ENCODE measurements at places on chromosomes 6 and 20. TPM values are rescaled to one million over a fixed set of nuclear protein-coding genes. Genes with fewer than 3 reads are reported as not detected.

GRCh38 chr6:46035242-46035641, 19.6 kb upstream of the CLIC5 start:
- no peaks in the 10 kb centered on the region for H3K4me1 ChIP-seq
- peaks cover 10% of the 10 kb centered on the region for H3K27me3 ChIP-seq
- no peak for DNase-seq
- H3K4me3 ChIP-seq: no peak overlapping the region
- no peak overlapping the region for H3K27ac ChIP-seq
- no peaks in the 10 kb centered on the region for H3K36me3 ChIP-seq

- no peaks in the 10 kb centered on the region for H3K4me1 ChIP-seq
- H3K4me3 ChIP-seq: no peak overlapping the region
- no peaks in the 10 kb centered on the region for H3K27me3 ChIP-seq
These were observed 153.7 kb downstream of the TMEM242 start for GRCh38 chr6:157169656-157170055.

GRCh38 chr20:8305449-8305978, 173.4 kb downstream of the PLCB1 start:
- peak; percentile 47 for DNase-seq
- no peaks in the 10 kb centered on the region for H3K27me3 ChIP-seq
- no peaks in the 10 kb centered on the region for H3K36me3 ChIP-seq
- no peaks in the 10 kb centered on the region for H3K4me1 ChIP-seq

DNA sequence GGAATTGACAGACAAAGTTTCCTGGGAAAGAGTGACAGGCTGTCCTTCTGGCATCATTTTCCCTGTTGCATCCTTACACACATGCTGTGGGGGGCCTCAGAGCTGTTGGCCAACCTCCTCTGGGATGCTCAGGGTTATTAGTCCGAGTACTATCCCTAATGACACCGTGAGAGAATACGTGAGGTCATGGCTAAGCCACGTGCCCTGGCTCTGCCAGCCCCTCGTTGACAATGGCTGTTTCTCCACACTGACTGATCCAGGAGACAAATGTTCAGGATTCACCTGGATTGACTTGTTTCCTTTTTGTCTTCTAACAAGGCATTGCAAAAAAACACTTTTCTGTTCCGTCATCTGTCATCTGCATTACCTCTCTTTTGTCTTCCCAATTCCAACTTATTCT, 604.6 kb downstream of the TFAP2A start:
- DNase-seq: no peak
- H3K4me1 ChIP-seq: no peaks in the 10 kb centered on the region
- H3K27ac ChIP-seq: no peak overlapping the region
- no peaks in the 10 kb centered on the region for H3K27me3 ChIP-seq

DNA sequence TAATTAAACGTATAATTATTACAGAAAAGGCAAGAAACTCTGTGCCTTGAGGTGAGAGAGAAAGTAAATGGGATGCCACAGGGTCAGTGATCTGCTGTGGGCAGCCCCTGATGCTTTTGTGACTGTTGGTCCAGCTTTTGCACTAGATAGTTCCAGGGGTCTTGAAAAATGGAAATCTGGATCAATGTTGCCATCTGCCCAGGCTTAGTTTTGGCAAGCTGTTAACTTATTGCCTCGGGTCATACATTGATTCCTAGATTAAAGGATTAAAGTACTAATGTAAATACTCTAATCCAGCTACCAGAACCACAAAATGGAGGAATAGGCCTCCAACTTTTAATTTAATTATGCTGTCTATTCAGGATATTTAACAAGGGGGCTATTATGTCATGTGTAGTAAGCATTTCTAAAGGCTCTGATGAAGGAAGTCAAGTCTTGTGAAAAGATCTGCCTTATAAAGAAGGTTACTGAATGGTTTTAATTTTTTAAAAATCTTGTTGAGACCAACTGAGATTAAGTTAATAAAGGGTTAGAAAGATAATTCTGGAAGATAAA, 376.0 kb upstream of the HS3ST5 start:
- no peaks in the 10 kb centered on the region for H3K36me3 ChIP-seq
- no peaks in the 10 kb centered on the region for H3K27me3 ChIP-seq
- no peak overlapping the region for H3K4me3 ChIP-seq
- no peaks in the 10 kb centered on the region for H3K4me1 ChIP-seq

- H3K36me3 ChIP-seq: no peaks in the 10 kb centered on the region
- no peaks in the 10 kb centered on the region for H3K27me3 ChIP-seq
- DNase-seq: no peak
These were observed 76.3 kb upstream of the ADGRG6 start for GRCh38 chr6:142225552-142225951.

- peaks cover 69% of the 10 kb centered on the region for H3K27me3 ChIP-seq
- no peaks in the 10 kb centered on the region for H3K4me1 ChIP-seq
- no peak for DNase-seq
- H3K4me3 ChIP-seq: no peak overlapping the region
- H3K36me3 ChIP-seq: no peaks in the 10 kb centered on the region
These were observed 46.5 kb upstream of the FRMD1 start for GRCh38 chr6:168125429-168126001.

DNA sequence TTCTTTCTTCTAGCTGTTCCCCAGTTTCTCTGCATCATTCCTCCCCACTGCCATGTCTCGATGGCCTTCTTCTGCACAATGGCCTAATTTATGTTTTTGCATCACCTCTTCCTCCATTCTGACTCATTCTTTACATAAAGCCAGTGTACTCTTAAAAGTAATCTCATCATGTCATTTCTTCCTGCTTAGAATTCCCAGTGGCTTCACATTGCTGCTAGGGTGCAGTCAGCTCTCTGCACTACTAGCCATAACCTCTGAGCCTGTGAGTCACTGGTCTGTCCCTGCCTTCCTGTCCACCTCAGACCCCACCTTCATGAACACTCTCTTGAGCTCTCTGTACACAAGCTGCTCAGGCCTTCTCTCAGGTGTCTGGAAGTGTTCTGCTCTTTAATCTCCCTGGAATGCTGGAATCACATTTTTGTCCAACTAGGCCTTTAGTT, 24.1 kb upstream of the TRIM27 start:
- peak overlapping the region; percentile 3 for H3K4me3 ChIP-seq
- H3K36me3 ChIP-seq: peaks cover 40% of the 10 kb centered on the region
- peaks cover 44% of the 10 kb centered on the region for H3K4me1 ChIP-seq

GRCh38 chr20:1674990-1675780, 17.6 kb upstream of the SIRPG start:
- H3K27me3 ChIP-seq: peaks cover 40% of the 10 kb centered on the region
- DNase-seq: no peak

- H3K36me3 ChIP-seq: no peaks in the 10 kb centered on the region
- no peak overlapping the region for H3K27ac ChIP-seq
- no peak for DNase-seq
- no peaks in the 10 kb centered on the region for H3K4me1 ChIP-seq
- H3K4me3 ChIP-seq: no peak overlapping the region
These were observed 57.5 kb downstream of the SNX9 start for GRCh38 chr6:157880534-157880933.

GRCh38 chr6:44593539-44593944, 206.0 kb downstream of the CDC5L start:
- peak; percentile 68 for DNase-seq
- H3K36me3 ChIP-seq: no peaks in the 10 kb centered on the region
- no peak overlapping the region for H3K27ac ChIP-seq
- peaks cover 64% of the 10 kb centered on the region for H3K27me3 ChIP-seq

DNA sequence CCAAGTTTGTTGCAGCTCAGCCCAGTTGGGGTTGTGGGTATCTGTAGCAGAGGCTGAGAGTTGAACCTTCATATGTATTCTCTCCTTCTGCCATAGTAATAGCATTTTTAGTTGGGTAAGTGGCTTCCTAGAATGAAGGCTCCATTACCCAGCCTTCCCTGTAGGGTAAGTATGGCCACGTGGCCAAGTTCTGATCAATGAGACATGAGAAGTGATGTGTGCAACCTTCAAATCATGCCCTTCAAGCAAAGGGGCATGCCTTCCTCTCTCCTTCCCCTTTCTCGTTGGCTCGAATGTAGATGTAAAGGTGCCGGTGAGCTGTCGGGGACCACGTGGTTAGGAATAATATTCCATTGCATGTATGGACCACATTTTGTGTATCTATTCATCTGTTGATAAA, 12.7 kb upstream of the TRAF3IP2 start:
- no peak overlapping the region for H3K4me3 ChIP-seq
- no peak for DNase-seq
- peaks cover 28% of the 10 kb centered on the region for H3K4me1 ChIP-seq
- H3K27me3 ChIP-seq: no peaks in the 10 kb centered on the region
- H3K36me3 ChIP-seq: no peaks in the 10 kb centered on the region

DNA sequence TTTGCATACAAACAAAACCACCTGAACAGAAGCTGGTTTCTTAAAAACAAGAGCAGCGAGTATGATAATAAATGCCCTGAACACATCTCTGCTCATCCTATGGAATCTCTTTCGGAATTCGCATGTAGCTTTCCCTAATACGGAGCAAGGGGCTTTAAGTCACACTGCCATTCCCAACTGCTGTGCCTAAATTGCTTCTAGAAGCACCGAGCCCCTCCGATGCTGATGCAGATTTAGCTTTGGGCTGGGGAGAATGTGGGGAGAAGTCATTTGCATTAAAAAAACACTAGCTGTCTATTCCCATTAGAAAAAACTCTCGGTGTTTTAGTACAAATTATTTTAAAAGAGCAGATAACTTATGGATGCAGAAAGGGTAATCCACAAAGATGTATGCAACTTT, 76.9 kb downstream of the CD83 start:
- no peak overlapping the region for H3K4me3 ChIP-seq
- H3K27ac ChIP-seq: no peak overlapping the region
- peaks cover 17% of the 10 kb centered on the region for H3K27me3 ChIP-seq
- DNase-seq: no peak
- H3K4me1 ChIP-seq: no peaks in the 10 kb centered on the region

DNA sequence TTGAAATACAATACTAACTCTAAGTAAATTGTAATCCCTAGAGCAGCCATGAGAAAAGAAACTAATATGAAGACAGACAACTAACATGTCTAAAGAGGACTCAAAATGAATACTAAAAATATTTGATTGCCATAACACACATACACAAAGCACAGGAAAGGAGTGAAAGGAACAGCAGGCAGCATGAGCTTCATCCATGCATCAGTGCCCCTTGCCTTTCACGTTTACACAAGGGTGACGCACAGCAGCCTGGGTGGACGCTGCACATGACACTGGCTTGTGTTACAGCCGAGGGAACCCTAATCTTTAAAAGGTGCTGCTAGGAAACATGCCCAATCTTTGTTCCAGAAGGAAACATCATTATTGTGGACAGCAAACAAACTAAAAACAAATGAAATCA, 123.5 kb downstream of the MAN1A1 start:
- no peaks in the 10 kb centered on the region for H3K4me1 ChIP-seq
- no peak overlapping the region for H3K27ac ChIP-seq
- no peaks in the 10 kb centered on the region for H3K36me3 ChIP-seq

GRCh38 chr6:32192608-32193039, at the start of gene GPSM3:
Gene GPSM3, minus strand, starts transcription at chr6:32192643. Its CDS starts 130 bp downstream, at chr6:32192513.
- H3K4me1 ChIP-seq: peaks cover 43% of the 10 kb centered on the region

- peaks cover 17% of the 10 kb centered on the region for H3K4me1 ChIP-seq
- DNase-seq: no peak
- no peaks in the 10 kb centered on the region for H3K36me3 ChIP-seq
- no peak overlapping the region for H3K4me3 ChIP-seq
These were observed 63.8 kb upstream of the FABP7 start for GRCh38 chr6:122715725-122716124.

DNA sequence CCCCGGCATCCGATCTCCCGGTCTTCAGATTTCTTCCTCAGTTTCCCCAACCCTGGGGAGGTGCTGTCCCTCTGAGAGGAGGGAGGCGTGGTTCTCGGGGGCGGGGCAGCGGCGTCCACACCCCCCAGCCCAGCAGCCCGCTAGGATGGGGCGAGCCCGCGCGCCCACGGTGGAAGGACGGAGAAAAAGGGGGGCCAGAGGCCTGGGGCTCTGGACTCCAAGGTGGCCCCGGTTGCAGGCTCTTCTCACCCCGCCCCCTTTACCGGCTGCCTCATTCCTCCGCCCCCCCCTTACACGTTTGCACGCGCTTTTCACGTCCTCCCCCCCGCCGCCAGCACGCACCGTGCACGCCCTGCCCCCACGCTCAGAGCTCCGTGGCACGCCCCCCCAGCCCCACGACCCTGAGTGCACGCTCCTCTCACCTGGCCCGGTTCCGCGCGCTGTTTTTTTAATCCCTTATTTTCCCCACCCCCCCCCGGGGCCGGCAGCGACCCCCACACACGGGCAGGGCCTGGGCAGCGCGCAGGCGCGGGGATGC, 402 bp downstream of the ZBTB12 start:
- H3K27me3 ChIP-seq: no peaks in the 10 kb centered on the region
- peaks cover 39% of the 10 kb centered on the region for H3K4me1 ChIP-seq
- peaks cover 71% of the 10 kb centered on the region for H3K36me3 ChIP-seq
- peak overlapping the region; percentile 65 for H3K27ac ChIP-seq

- no peaks in the 10 kb centered on the region for H3K27me3 ChIP-seq
- no peak overlapping the region for H3K27ac ChIP-seq
- H3K4me1 ChIP-seq: no peaks in the 10 kb centered on the region
- DNase-seq: peak; percentile 1
These were observed 320.1 kb upstream of the FKBP1C start for GRCh38 chr6:62891065-62891647.

- H3K36me3 ChIP-seq: no peaks in the 10 kb centered on the region
- no peak overlapping the region for H3K27ac ChIP-seq
- H3K4me1 ChIP-seq: no peaks in the 10 kb centered on the region
- no peak for DNase-seq
- no peak overlapping the region for H3K4me3 ChIP-seq
These were observed 149.6 kb downstream of the BACH2 start for GRCh38 chr6:90146921-90147649.

DNA sequence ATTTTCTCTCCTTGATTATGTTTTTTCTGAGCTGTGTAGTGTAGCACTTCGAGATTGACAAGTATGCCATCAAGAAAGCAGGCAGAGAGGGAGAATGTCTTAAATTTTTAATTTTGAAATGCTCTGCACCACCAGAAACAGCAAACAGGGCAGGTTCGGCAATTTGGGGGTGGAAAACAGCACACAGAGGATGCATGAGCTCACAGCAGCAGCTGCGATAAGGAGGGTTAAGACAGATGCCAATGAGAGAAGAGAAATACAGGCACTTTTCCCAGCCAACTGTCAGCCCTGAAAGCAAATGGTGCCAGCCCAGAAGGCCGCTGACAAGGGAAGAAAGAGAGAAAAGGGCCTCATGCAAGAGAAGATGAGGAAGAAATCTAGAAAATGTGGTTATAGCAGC, 15.1 kb upstream of the SNRPB2 start:
- H3K27me3 ChIP-seq: peaks cover 15% of the 10 kb centered on the region
- no peaks in the 10 kb centered on the region for H3K36me3 ChIP-seq
- no peak overlapping the region for H3K27ac ChIP-seq
- H3K4me3 ChIP-seq: no peak overlapping the region
- DNase-seq: no peak
- H3K4me1 ChIP-seq: no peaks in the 10 kb centered on the region

Gene FLOT1
- total RNA-seq: 243 TPM

Gene SLC26A8
- total RNA-seq: 0.10 TPM

Gene COL11A2
- total RNA-seq: 1.8 TPM

Gene CST2
- not detected for total RNA-seq

Gene BIRC7
- total RNA-seq: not detected

Gene ADGRF1
- 256 TPM for total RNA-seq

Gene CPNE5
- not detected for total RNA-seq

Gene FANCE
- 10.9 TPM for total RNA-seq

Gene MTFR2
- total RNA-seq: 7.0 TPM

Gene RIMS4
- total RNA-seq: 0.40 TPM

Gene ASIP
- not detected for total RNA-seq

Gene BEND6
- total RNA-seq: 1.8 TPM

Gene PNLDC1
- total RNA-seq: 0.71 TPM

Gene LTV1
- total RNA-seq: 21.7 TPM
